ENCODE measurements at places on chromosomes 7 and 10.

DNA sequence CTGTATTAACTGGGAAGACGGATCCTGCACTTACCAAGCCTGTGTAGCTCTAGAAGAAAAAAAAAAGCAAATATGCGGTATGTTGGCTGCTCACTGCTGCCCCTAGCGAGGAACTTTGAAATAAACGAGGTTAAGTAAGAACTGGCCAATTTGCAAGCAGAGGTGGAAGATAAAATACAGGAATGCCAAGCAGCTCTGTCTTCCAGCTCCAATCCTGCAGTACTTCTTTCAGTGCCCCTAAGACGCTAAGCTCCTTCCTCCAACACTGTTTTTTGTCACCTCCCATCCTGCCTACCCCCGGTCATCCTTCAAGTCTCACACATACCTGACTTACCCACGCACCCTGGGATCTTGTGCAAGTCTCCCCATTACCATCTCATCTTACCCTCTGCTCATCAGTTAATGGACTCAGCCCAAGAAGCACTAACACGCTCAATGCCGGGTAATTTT is 809 bp downstream of the C10orf143 start:
- H3K4me1 ChIP-seq, result peaks cover 19% of the 10 kb centered on the region
- no peaks in the 10 kb centered on the region for H3K36me3 ChIP-seq
- H3K27ac ChIP-seq, result peak overlapping the region; percentile 93
- H3K4me3 ChIP-seq, result peak overlapping the region; percentile 60
- H3K27me3 ChIP-seq, result no peaks in the 10 kb centered on the region
- no peak for DNase-seq

- no peak for DNase-seq
- no peaks in the 10 kb centered on the region for H3K27me3 ChIP-seq
- H3K4me3 ChIP-seq, result no peak overlapping the region
- H3K27ac ChIP-seq, result no peak overlapping the region
- H3K4me1 ChIP-seq, result no peaks in the 10 kb centered on the region
Measured at GRCh38 chr7:83021032-83021431, 141.7 kb downstream of the PCLO start.

DNA sequence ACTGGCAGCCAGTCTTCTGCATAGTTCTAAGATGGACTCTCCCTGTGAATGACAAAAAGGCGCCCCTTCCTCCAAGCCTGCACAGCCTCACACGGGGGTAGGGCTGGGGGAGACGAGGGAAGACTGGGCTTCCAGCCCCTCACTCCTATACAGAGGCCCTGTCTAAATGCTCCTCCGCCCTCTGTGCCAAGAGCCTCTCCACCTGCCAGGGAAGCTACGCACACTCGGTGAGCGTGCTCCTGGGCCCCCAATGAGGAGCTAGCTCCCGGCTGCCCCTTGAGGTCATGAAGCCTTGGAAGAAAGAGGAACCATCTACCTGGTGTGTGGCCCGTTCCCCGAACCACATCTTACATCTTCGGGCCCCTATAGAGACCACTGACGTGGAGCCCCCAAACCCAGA is 54.8 kb downstream of the CRTAC1 start:
- H3K36me3 ChIP-seq, result no peaks in the 10 kb centered on the region
- no peak overlapping the region for H3K27ac ChIP-seq
- no peak overlapping the region for H3K4me3 ChIP-seq
- H3K4me1 ChIP-seq, result no peaks in the 10 kb centered on the region

- no peak overlapping the region for H3K4me3 ChIP-seq
- no peaks in the 10 kb centered on the region for H3K36me3 ChIP-seq
- no peak overlapping the region for H3K27ac ChIP-seq
- H3K4me1 ChIP-seq, result peaks cover 29% of the 10 kb centered on the region
- DNase-seq, result no peak
- H3K27me3 ChIP-seq, result no peaks in the 10 kb centered on the region
Measured at GRCh38 chr10:12843296-12843945, 158.1 kb downstream of the CCDC3 start.

- no peak for DNase-seq
- no peak overlapping the region for H3K27ac ChIP-seq
- no peaks in the 10 kb centered on the region for H3K36me3 ChIP-seq
- H3K4me3 ChIP-seq, result no peak overlapping the region
- no peaks in the 10 kb centered on the region for H3K4me1 ChIP-seq
Measured at GRCh38 chr10:48484911-48485310, 120.0 kb downstream of the ARHGAP22 start.

- no peak overlapping the region for H3K27ac ChIP-seq
- no peaks in the 10 kb centered on the region for H3K27me3 ChIP-seq
- DNase-seq, result no peak
- no peaks in the 10 kb centered on the region for H3K4me1 ChIP-seq
- no peak overlapping the region for H3K4me3 ChIP-seq
Measured at GRCh38 chr7:96648784-96649183, 60.9 kb downstream of the SEM1 start.

- H3K36me3 ChIP-seq, result no peaks in the 10 kb centered on the region
- no peak overlapping the region for H3K4me3 ChIP-seq
- peaks cover 12% of the 10 kb centered on the region for H3K4me1 ChIP-seq
Measured at GRCh38 chr7:111107579-111107978, 16.7 kb downstream of the LRRN3 start.

GRCh38 chr7:26278770-26279169 is 12.9 kb upstream of the SNX10 start:
- no peak overlapping the region for H3K4me3 ChIP-seq
- H3K36me3 ChIP-seq, result no peaks in the 10 kb centered on the region
- no peak for DNase-seq
- H3K27ac ChIP-seq, result no peak overlapping the region

DNA sequence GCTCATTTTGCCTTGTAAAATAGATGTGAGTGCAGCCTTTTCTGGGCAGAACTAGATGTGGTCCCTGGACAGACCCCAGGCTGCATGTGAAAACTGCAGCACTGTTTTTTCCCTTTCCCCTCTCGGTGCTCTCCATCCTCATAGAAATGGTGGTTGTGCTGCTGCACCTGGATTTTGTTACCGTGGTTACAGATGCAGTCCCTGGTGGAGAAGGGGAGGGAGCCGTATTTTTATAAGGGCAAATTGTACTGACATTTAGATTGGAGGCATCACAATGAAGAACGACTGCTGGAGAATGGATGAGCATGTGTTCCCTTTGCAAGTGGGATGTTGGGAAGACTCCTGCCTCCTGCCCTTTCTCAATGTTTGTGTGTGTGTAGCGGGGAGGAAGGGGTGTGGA is 469.9 kb downstream of the CCSER2 start:
- no peak overlapping the region for H3K4me3 ChIP-seq
- DNase-seq, result no peak
- H3K27ac ChIP-seq, result no peak overlapping the region
- no peaks in the 10 kb centered on the region for H3K36me3 ChIP-seq
- H3K4me1 ChIP-seq, result no peaks in the 10 kb centered on the region

- no peak for DNase-seq
- no peak overlapping the region for H3K4me3 ChIP-seq
- H3K36me3 ChIP-seq, result no peaks in the 10 kb centered on the region
- no peaks in the 10 kb centered on the region for H3K4me1 ChIP-seq
- no peak overlapping the region for H3K27ac ChIP-seq
Measured at GRCh38 chr10:93954299-93954698, 39.4 kb upstream of the PLCE1 start.

- no peak overlapping the region for H3K27ac ChIP-seq
- H3K4me1 ChIP-seq, result no peaks in the 10 kb centered on the region
- no peak overlapping the region for H3K4me3 ChIP-seq
- no peaks in the 10 kb centered on the region for H3K27me3 ChIP-seq
- H3K36me3 ChIP-seq, result no peaks in the 10 kb centered on the region
Measured at GRCh38 chr7:148397551-148397950, 193.0 kb upstream of the C7orf33 start.

- H3K27me3 ChIP-seq, result no peaks in the 10 kb centered on the region
- H3K36me3 ChIP-seq, result no peaks in the 10 kb centered on the region
- no peak overlapping the region for H3K27ac ChIP-seq
- DNase-seq, result no peak
Measured at GRCh38 chr7:39265641-39266591, 288.2 kb downstream of the POU6F2 start.

DNA sequence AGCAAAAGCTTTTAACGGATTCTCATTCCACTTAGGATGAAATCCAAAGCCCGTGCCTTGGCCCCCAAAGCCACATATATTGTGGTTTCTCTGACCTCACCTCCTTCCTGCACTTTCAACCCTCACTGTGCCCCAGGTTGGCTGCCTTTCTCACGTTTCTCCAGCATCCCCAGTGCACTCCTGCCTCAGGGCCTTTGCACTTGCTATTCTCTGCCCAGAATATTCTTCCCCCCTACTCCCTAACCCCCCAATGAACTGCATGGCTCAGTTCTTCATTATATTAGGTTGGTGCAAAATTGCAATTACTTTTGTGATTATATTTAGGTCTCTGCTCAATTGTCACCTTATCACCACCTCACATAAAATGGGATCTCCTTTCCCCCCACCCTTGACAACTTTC is 34.2 kb downstream of the MYOF start:
- DNase-seq, result no peak
- H3K4me1 ChIP-seq, result peaks cover 42% of the 10 kb centered on the region
- peak overlapping the region; percentile 11 for H3K27ac ChIP-seq
- no peak overlapping the region for H3K4me3 ChIP-seq

- no peaks in the 10 kb centered on the region for H3K36me3 ChIP-seq
- DNase-seq, result no peak
- H3K27ac ChIP-seq, result no peak overlapping the region
- no peak overlapping the region for H3K4me3 ChIP-seq
- H3K4me1 ChIP-seq, result no peaks in the 10 kb centered on the region
Measured at GRCh38 chr7:72493850-72494661, 81.9 kb upstream of the CALN1 start.

GRCh38 chr7:121620206-121620605 is 224.1 kb upstream of the FAM3C start:
- H3K27ac ChIP-seq, result no peak overlapping the region
- H3K4me3 ChIP-seq, result no peak overlapping the region
- no peak for DNase-seq
- H3K27me3 ChIP-seq, result no peaks in the 10 kb centered on the region
- no peaks in the 10 kb centered on the region for H3K36me3 ChIP-seq

GRCh38 chr7:35982600-35982999 is 170.5 kb upstream of the EEPD1 start:
- H3K36me3 ChIP-seq, result no peaks in the 10 kb centered on the region
- no peak overlapping the region for H3K4me3 ChIP-seq
- no peaks in the 10 kb centered on the region for H3K27me3 ChIP-seq
- DNase-seq, result no peak
- H3K27ac ChIP-seq, result no peak overlapping the region
- no peaks in the 10 kb centered on the region for H3K4me1 ChIP-seq

GRCh38 chr10:68212721-68213352 is 19.1 kb downstream of the ATOH7 start:
- no peaks in the 10 kb centered on the region for H3K27me3 ChIP-seq
- no peaks in the 10 kb centered on the region for H3K36me3 ChIP-seq
- H3K4me1 ChIP-seq, result no peaks in the 10 kb centered on the region
- H3K4me3 ChIP-seq, result no peak overlapping the region
- DNase-seq, result no peak

GRCh38 chr7:1868516-1869165 is 198.6 kb downstream of the ELFN1 start:
- no peak overlapping the region for H3K27ac ChIP-seq
- no peaks in the 10 kb centered on the region for H3K36me3 ChIP-seq
- DNase-seq, result no peak
- no peaks in the 10 kb centered on the region for H3K27me3 ChIP-seq

GRCh38 chr10:33706746-33707145 is 372.3 kb upstream of the NRP1 start:
- no peak overlapping the region for H3K4me3 ChIP-seq
- no peaks in the 10 kb centered on the region for H3K36me3 ChIP-seq
- peaks cover 22% of the 10 kb centered on the region for H3K4me1 ChIP-seq

DNA sequence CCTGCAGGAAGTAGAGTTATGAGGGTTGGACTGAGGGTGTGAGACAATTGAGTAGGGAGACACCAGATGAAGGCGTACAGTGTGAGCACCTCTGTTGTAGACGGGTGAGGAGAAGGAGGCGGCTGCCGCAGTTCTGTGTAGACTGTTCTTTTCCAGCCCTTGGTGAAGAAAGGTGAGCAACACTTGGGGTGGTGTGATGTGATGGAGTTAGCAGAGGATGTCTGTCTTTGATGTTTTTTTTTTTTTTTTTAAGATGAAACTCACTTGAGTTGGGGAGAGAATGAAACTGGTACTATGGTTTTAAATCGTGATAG is 42.8 kb upstream of the RNF216 start:
- peaks cover 17% of the 10 kb centered on the region for H3K4me1 ChIP-seq
- DNase-seq, result no peak
- H3K27ac ChIP-seq, result no peak overlapping the region
- no peaks in the 10 kb centered on the region for H3K36me3 ChIP-seq

DNA sequence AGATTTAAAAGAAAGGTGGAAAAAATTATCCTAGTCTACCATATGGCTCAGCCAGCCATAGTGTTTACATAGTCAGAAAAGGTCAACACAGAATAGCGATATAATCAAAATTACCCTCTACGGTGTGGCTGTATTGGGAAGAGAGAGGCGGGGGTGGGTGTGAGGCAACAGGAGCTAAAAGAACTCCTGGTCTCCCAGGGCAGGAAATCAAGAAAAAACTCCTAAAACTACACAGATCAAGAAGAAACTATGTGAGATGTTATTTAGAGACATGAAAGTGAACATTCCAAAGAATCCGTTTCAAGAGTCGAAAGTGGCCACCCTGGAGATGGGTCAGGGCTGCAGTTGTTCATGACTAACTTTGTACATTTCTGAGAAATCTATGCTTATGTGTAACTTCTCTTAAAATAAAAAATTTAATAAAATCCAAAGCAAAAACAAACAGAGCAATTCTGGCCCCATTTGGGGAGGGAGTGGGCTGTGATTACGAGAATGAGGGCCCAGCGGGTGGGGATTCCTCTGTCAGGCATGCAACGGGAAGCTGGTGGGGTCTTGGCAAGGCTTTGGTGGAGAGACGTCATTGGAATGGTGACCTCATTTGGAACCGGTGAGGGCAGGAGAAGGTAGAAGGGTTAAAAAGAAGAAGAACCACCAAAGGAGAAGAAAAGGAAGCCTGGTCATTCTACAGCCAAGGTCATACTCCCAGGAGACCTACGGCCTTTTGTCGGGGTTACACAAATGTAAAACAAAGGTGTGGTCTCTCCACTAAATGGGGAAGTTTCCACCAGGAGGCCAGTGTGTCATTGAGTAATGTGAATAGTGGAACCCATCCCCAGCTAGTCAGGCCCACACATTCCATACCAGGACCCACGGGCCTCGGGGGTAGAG is 71.2 kb upstream of the DUSP5 start:
- DNase-seq, result no peak
- peak overlapping the region; percentile 38 for H3K27ac ChIP-seq
- no peaks in the 10 kb centered on the region for H3K4me1 ChIP-seq
- no peak overlapping the region for H3K4me3 ChIP-seq

- no peaks in the 10 kb centered on the region for H3K27me3 ChIP-seq
- DNase-seq, result no peak
Measured at GRCh38 chr7:83934118-83934734, 260.4 kb downstream of the SEMA3A start.

DNA sequence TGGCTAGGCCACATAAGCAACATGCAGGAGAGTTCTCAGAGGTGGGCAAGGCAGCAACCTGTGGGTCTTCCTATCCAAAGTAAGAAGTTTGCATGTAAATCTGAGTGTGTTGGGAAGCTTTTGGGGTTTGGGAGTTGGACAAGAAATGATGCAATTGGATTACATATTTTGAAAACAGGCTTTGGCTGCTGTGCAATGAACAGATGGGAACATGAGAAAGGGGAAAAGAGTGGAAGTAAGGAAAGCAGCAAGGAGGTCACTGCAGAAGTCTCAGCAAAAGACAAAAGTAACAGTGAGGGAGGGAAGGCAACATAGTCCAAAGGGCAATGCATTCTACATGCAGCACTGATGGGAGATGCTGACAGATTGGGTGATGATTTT is 61.1 kb upstream of the C10orf90 start:
- H3K27ac ChIP-seq, result no peak overlapping the region
- H3K4me1 ChIP-seq, result peaks cover 18% of the 10 kb centered on the region
- no peak for DNase-seq
- H3K36me3 ChIP-seq, result no peaks in the 10 kb centered on the region
- no peak overlapping the region for H3K4me3 ChIP-seq

Data from vagina (tissue), 2 donors.